ENCODE measurements at places on chromosomes 1 and 21.

DNA sequence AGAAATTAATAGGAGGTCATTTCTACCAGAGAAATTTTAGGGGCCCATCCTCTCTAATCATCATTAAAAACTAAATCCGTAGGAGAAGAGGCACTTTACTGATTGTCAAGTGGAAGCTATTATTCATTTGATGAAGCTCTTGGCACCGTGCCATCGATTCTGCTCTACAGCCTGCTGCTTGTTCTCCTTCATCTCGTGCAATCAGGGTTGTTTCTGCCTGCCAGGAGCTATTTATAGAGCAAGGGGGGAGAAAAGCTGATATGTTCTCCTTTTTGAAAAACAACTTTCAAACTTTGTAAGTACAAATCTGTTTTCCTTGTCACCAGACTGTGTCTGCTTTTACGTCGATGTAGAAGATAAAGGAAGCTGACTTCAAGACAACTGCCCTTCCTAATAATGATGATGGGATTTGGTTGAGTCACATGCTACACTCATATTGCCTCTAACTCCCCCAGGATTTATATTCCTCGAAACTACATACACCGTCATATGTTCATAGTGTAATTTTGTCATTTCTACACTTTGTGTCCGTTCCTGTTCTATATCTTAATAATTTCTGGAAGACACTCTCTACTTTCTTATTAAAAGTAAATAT, 169.6 kb upstream of the LHX8 start:
- no peak for DNase-seq

- no peak for DNase-seq
Observed at GRCh38 chr1:114685851-114686250, 9.5 kb downstream of the AMPD1 start.

DNA sequence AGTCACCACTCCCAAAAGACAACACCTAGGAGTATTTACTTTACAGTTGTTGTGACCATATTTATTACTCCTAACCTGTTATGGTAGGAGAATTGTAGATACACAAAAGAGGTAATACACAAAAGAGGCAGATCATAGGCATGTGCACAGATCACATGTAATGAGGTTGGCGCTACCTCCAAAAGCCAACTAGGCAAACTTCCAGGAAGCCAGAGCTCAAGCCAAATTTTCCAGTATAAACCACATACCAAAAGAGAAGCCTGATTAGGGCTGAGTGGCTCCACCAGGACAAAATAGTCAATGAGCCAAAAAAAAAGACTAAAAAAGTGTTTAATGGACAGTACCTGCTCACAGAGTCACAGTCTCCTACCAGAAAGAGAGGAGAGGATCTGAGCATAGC, 195.0 kb upstream of the PBX1 start:
- DNase-seq = no peak

- DNase-seq = no peak
Observed at GRCh38 chr1:19420606-19421005, 64.7 kb downstream of the CAPZB start.

GRCh38 chr1:75334876-75335389, 200.7 kb downstream of the LHX8 start:
- DNase-seq = no peak

GRCh38 chr1:209383422-209383821, 200.1 kb upstream of the CAMK1G start:
- no peak for DNase-seq

GRCh38 chr1:100552031-100552430, 14.1 kb downstream of the GPR88 start:
- DNase-seq = no peak

DNA sequence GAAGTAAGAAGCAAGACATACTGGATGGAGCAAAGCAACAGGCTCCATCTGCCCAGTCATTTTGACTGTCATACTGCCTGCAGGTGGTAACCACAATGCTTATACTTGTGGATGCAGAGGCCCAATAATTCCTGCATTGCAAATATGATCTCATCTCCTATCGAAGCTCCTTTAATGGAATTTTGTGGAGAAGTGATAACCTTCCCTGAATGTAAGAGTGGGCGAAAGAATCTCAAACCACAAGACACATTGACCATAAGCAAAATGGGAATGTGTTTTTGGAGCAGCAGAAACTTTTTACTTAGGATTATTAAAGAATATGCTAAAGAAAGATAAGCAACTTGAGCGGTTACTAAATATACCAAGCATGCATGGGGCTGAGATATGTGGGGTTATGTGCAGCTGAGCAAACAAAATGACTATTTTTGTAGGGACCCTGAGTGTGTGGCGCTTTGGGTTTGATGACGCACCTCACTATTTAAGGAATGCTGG, 77.4 kb upstream of the BACH1 start:
- DNase-seq = no peak

DNA sequence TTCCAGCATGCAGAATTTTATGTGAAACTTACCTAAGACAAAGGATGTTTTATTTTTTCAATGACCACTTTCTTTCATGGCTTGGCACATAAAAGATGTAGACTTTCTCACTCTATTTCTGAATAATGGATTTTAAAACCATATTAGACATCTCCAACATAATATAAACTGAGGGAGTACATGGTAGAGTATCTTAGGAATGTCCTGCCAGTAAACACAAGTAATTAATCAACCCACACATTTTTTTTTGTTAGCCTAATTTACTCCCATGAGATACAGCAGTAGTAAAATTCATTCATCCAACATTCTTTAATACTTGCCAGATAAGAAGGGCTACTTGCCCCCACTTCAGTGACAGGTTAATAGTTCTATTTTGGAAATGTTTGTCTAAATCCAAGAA, 235.4 kb upstream of the ADAMTS5 start:
- DNase-seq = no peak

DNA sequence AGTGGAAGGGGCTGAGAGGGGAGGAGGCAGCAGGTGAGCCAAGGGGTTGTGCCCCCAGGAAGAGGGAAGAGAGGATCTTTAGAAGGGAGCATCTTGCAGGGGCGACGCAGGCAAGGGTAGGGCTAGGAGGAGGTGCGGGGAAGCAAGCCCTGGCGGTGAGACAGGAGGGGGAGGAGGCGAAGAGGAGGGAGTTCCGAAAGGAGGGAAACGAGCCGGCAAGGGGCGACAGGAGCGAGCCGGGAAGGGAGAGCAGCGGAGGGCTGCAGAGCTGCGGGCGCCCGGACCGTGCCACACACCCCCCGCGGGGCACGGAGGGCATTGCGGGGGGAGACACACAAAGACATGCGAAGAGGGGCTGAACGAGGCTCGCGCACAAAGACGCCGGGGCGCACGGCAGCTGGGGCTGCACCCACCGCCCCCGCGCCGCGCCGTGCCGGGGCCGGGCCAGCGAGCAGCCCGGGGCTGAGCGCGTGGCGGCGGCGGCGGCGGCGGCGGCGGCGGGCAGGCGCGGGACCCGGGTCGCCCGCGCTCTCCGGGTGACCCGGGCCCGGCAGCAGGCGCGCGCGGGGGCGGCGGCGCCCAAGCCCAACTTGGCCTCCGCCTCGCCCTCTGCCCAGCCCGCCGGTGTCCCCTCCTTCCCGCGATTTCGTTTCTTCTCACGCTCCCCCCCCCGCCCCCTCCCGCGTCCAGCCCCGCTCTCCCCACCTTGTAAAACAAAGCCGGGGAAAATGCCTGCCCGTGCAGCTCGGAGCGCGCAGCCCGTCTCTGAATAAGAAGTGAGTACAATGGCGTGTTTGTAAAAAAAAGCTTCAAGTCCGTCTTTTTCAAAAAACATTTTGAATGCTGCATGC, at the start of gene KCNK2:
TSS of gene KCNK2 (plus strand) at position 206 of the 851 bp plus-strand sequence. CDS start 649 bp downstream, outside the sequence.
- DNase-seq = no peak

All from activated CD4-positive, alpha-beta T cell treated with anti-CD3 and anti-CD28 coated beads, Interleukin-2, amount 10 ng/mL, durations not matched to agents 7 days and 5 days (primary cell).